ENCODE measurements at places on chromosomes 2 and 18.

DNA sequence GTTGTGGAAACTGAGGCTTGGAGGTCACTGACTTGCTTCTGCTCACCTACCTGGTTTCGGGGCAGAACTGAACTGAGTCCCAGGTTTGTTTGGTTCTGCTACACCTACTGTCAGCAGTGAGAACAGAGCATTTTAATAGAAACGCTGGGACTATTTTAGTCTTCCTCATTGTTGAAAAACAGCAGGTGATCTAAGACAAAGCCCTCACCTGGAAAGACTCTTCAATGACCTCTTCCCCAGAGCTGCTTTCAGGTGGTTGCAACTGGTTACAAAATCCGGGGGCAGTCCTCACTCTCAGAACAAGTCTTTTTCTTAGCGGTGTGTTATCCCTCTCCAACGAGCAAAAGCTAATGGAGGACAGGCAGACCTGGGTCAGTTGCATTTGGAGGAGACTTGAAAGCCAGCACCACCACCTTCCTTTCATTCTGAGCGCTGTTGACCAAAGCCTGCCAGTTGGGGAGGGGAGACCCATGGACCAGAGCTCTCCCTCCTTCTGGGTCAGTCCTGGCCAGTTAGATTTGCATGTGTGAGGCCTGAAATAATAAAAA, 217.0 kb downstream of the NCK2 start:
- no peak for DNase-seq

- no peak for DNase-seq
Measured at GRCh38 chr18:57691363-57691762, 69.7 kb upstream of the NARS1 start.

GRCh38 chr2:138537170-138537915, 35.8 kb downstream of the SPOPL start:
- DNase-seq = no peak

- DNase-seq = peak; percentile 52
Measured at GRCh38 chr2:175690113-175690837, 311.8 kb downstream of the LNPK start.

DNA sequence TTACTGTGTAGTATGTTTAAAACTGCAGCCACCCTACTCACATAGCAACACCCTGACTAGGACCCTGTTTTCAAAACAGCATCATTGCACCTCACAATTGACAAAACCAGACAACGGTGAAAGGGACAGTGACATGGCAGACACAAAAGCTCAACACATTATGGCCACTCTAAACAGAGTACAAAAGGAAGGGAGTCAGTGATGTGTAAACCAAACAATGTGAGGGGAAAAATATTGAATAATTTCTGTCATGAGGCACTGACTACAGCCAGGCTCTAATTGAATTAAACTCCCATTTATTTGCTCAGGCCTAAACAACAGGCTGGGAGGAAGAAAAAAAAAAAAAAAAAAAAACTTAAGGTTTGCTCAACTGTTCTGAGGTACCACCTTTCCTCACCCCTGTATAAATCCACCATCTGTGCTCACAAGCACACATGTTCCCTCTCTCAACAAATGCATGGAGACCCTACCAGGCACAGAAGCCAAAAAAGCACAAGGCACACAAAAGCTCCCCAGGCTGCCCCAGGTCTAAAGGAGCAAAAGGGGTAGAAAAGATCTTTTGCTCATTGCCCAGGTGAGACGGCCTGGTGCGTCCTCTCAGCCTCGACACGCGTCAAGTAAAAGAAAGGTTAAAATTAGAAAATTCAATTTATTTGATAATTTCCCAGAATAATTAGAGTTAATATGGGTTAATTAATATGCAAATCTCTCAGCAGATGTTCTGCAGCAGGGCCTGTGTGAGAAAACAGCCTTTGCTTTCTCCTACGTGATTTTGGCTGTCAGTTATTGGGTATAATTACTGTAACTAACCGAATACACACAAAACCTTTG, 80.9 kb downstream of the ZEB2 start:
- DNase-seq = no peak

DNA sequence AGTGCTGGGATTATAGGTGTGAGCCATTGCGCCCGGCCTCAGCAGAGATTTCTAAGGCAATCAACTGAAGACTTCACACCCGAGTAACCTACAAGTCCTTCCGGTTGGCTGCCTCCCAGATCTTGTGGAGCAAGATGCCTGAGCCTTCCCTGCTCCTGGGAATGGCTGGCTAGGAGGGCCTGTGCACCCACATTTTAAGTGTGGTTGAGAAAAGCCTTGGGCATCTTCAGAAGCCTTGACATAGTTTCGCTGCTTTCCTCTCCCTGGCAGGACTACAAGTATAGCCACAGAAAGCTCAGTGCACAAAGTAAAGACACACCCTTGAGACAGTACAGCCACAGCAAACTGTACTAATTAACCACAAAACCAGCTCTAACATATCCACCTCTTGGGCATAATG, 35.2 kb downstream of the E2F6 start:
- DNase-seq = no peak

GRCh38 chr2:17303521-17303920, 214.7 kb downstream of the RAD51AP2 start:
- DNase-seq = no peak

DNA sequence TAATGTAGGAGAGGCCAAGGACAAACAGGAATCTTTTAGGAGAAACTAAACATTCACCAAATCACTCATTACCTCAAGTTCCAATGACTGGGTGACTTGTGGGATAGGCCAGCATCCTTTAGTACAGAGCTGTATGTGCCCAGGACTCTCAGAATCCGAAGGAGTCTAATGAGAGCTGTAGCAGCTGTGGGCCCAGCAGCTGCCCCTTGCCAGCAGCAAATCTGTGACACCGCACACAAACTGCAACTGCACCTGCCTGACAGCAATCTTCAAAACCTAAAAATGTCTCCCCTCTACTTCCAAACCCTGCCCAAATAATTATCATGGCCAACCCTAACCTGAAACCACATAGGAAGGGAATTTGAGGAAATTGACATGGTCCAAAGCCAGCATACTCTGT, 44.5 kb upstream of the ACVR2A start:
- no peak for DNase-seq

DNA sequence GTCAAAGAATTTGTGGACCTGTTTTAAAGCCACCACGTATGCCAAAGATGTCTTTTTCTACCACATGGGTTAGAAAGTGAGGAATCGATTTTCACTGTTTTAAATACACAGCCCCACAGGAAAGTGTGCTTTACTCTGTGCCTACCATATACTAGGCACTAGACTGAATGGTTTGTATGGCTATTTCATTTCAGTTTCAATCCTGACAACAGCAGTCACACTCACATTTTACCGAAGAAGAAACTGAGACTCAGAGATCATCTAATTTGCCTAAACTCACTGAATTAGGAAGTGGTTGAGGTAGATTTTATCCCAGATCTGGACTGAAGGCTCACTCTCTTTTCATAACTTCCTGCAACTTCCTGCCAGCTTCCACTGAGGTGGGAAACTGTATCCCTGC, 176.4 kb downstream of the ALK start:
- no peak for DNase-seq

GRCh38 chr2:47043142-47043890, 111.8 kb downstream of the STPG4 start:
- no peak for DNase-seq

DNA sequence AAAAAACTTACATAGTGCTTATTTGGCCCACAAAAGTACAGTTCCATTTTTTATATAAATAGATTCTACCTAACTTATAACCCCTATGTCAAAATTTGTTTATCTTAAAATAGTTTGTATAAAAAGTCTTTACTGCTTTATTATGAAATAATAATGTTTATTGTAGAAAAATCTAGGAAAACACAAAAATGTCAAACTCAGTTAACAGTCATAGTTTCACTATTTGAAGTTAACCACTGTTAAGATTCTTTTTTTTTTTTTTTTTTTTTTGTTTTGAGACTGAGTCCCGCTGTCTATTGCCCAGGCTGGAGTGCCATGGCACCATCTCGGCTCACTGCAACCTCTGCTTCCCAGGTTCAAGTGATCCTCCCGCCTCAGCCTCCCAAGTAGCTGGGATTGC, 26.5 kb upstream of the ABI2 start:
- DNase-seq = no peak

GRCh38 chr2:150526827-150527226, 39.4 kb upstream of the RND3 start:
- no peak for DNase-seq

GRCh38 chr2:220185766-220186305, 558.4 kb downstream of the SLC4A3 start:
- DNase-seq = no peak

Measured in CD4-positive, alpha-beta T cell treated with Interleukin-12 subunit alpha and Interleukin-12 subunit beta, for 1 hour (primary cell).